Fibroblast of lung (primary cell): ENCODE measurements at places on chromosomes 5 and 9.

- peak; percentile 91 for DNase-seq
These were observed 56.8 kb downstream of the NUDT12 start for GRCh38 chr5:103505581-103506305.

GRCh38 chr5:124328201-124328600, 418.2 kb downstream of the ZNF608 start:
- no peak for DNase-seq

- DNase-seq = peak; percentile 99
These were observed 79.8 kb downstream of the MROH2B start for GRCh38 chr5:40991168-40991980.

- DNase-seq = no peak
These were observed 22.0 kb downstream of the ENHO start for GRCh38 chr9:34500623-34501267.

GRCh38 chr9:35842020-35842745, 13.2 kb downstream of the TMEM8B start:
- DNase-seq = no peak

- peak; percentile 60 for DNase-seq
These were observed 59.9 kb downstream of the ZFAND5 start for GRCh38 chr9:72305102-72305546.

DNA sequence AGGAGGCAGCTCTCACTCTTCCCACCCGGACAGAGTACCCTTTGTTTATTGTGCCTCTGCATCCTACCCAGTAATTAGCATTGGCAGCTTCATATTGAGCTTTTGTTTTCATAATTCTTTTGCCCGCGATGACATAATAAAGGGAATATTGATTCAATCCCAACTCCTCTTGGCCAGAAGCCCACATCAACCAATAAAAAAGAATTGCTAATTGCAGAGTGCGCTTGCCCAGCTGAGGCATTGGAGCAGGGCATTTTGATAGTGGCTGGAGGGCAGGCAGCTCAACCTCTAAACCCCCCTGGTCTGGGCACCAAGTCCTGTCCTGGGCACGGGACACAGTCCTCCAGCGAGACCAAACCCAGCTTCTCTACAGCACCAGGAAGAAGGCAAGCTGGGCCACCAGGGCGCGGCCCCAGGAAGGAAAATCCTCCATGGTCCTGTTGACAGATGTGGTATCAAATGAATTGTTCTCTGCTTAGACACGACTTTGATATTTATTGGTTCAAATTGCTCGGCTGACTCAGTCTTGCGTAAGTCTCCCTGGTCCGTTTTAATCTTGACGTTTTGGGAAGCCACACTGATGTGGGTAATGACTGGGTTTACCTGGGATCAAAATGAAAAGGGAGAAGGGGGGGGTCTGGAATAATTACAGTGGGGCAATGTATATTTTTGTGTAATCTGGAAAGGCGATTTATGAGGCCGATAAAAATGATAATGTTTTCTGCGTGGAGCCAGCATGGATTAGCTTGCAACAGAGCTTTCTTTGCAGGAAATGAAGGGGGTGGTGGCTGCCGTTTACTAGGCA, 220.7 kb upstream of the MSX2 start:
- peak; percentile 81 for DNase-seq

- peak; percentile 23 for DNase-seq
These were observed 140.8 kb downstream of the CAMK4 start for GRCh38 chr5:111364992-111365391.

GRCh38 chr5:38420691-38421390, 135.6 kb downstream of the LIFR start:
- DNase-seq = peak; percentile 50

- DNase-seq = no peak
These were observed 100.3 kb upstream of the LMX1B start for GRCh38 chr9:126513159-126514036.

DNA sequence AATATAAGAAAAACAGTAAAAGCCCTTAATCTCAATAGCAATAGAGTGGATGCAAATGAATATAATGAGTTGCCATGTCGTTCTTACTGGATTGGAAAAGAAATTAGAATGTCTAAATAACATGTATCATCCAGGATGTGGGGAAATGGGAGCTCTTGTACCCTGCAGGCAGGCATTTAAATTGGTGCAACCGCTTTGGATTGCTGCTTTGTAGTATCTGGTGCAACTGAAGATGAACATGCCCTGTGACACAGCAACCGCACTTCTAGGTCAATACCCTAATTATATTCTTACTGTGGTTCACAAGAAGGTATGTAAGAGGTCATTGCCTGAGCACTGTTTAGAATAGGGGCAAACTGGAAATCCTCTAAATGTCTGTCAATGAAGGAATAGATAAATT, 18.9 kb downstream of the MRPS30 start:
- no peak for DNase-seq

- no peak for DNase-seq
These were observed 64.2 kb downstream of the C7 start for GRCh38 chr5:40973364-40974004.

- DNase-seq = no peak
These were observed 115.3 kb downstream of the VAV2 start for GRCh38 chr9:133876836-133877235.

- no peak for DNase-seq
These were observed 123.4 kb upstream of the APC start for GRCh38 chr5:112614285-112614684.

- no peak for DNase-seq
These were observed 1.3 kb upstream of the ST8SIA4 start for GRCh38 chr5:100904259-100904861.

GRCh38 chr5:1246711-1247431, 21.7 kb downstream of the SLC6A18 start:
- DNase-seq = no peak

GRCh38 chr5:149831492-149831891, 101.4 kb downstream of the PPARGC1B start:
- no peak for DNase-seq

DNA sequence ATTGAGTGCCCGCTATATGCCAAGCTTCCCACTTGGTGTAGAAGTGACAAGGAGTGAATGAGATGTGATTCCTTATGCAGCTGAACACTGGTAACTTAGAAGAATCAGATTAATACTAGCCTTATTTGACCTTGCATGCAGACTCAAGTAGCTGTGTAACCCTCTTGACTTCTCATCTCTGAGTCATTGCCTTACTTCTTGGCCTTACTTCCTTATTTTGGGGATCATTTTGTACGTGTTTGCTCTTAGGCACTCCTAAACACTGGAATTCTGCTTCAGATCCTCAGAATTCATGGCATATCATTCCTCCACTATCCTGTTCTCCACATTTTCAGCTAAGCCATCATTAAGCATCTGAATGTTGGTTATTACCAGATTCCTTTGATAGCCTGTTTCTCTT, 948.9 kb upstream of the ARRDC3 start:
- peak; percentile 60 for DNase-seq

GRCh38 chr5:151724360-151724759, 34.1 kb downstream of the ATOX1 start:
- DNase-seq = no peak

- no peak for DNase-seq
These were observed 74.1 kb downstream of the AOPEP start for GRCh38 chr9:94800424-94801117.

GRCh38 chr5:114782869-114783268, 386.8 kb downstream of the TRIM36 start:
- DNase-seq = no peak

- no peak for DNase-seq
These were observed 200.3 kb downstream of the C9orf152 start for GRCh38 chr9:110007477-110008270.

DNA sequence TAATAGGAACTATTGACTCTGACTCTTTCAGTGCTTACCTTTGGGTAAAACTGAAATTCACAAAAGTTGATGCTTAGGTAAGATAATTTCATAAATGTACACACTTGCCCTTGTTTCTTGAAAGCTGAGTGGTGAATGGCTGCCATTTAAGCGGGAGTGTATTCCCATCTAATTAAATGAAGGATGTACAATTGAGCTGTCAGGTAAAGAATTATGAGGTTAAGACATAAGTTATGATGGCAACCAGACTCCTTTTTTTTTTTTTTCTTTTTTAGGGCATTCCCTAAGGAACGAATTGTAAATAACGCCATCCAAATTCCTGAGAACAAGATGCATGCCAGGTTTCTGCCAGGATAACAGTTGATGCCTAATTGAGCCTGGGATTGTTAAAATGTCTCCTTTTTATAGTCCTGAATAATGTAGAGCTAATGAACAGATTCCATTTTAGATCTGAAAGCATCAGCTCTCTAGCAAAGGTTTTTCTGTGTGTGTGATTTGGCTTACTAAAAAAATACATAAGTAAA, 199.7 kb downstream of the ISL1 start:
- no peak for DNase-seq

GRCh38 chr5:102277144-102277543, 18.9 kb downstream of the SLCO4C1 start:
- no peak for DNase-seq

- DNase-seq = peak; percentile 5
These were observed 123.8 kb downstream of the DROSHA start for GRCh38 chr5:31407921-31408693.

GRCh38 chr9:137905740-137906139, 28.2 kb downstream of the CACNA1B start:
- DNase-seq = no peak

DNA sequence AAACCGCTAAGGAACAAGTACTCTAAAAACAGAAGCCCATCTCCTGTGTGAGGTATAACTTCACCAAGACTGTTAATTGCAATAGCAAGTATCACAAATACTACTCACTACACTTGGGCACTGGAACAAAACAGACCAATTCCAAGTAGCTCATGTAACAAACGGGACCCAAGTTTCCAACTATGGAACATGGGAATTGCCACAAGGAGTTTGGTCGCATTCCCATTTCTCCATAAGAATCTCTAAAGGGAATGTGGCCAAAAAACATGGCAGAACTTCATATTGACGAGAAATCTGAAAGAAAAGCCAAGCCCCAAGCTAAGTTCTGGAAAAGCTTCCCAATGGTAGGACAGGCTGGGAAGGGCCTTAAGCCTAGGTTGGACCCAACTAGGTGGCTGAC, 162.5 kb downstream of the MAPKAP1 start:
- no peak for DNase-seq

GRCh38 chr9:15576350-15577050, 23.7 kb downstream of the CCDC171 start:
- DNase-seq = no peak

DNA sequence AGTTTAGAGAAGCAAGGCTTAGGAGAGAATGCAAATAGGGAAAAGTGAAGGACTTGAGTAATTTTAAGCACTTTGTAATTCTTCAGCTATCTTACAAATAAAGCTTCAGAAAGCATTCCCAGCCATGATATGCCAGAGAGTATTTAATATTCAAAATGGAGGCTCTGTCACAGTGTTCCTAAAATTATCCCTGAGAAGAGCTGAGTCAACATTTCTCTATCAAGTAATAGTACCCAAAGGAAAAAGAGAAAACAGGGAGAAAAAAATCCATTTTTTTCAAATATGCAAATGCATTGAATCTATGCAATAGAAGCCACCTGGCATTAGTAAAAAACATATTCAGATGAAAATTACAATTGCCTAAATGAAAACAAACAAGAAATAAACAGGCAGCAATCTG, 392.6 kb upstream of the FAM174A start:
- DNase-seq = no peak

DNA sequence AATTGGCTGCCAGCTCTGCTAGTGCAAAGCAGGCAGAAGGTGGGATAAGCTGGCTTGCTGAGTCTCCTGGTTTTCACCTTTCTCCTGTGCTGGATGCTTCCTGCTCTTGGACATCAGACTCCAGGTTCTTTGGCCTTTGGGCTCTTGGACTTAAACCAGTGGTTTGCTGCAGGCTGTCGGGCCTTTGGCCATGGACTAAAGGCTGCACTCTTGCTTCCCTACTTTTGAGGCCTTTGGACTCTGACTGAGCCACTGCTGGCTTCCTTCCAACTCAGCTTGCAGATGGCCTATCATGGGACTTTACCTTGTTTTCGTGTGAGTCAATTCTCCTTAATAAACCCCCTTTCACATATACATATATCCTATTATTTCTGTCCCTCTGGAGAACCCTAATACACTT, 1293.9 kb upstream of the CDH6 start:
- DNase-seq = no peak

DNA sequence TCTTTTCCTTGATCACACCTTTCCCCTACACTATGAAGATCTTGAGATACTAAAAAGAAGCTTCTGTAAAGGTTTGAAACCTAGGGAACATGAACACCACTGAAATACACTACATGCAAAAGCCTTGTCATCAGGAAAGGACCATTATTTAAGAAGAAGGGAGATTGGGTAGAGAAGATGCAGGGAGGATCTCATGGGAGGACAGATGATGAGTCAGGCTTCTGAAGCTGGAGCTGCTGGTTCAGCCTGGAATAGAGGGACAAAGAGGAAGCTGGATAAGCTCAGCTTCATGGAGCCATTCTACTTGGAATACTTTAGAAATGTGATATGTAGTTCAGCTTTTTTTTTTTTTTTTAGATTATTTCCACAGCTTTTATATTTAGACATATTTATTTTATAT, 169.8 kb downstream of the MAN2A1 start:
- no peak for DNase-seq
